Spinal cord (tissue), 10 donors: ENCODE measurements at places on chromosomes 5 and 9. TPM values are rescaled to one million over a fixed set of nuclear protein-coding genes. Genes with fewer than 3 reads are reported as not detected.

SH3PXD2B gene
- 25.6 TPM for total RNA-seq

DNA sequence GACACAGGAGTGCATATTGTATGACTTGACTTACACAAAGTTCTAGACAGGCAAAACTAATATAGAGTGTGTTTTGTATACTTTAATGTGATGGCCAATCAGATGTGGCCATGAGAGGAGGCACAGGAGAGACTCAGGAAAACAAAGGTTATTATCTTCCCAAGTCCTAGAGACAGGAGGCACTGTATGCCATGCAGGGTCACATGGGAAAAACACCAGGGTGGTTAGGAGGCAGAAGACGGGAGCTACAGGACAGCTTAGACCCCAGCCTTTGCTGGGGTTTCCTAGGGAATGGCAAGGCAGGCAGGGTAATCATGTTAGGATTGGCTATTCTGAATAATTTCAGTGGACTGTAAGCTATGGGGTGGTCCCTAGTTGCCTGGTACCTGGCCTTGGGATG lies 16.2 kb downstream of the TRPM3 start:
- no peak for DNase-seq

DNA sequence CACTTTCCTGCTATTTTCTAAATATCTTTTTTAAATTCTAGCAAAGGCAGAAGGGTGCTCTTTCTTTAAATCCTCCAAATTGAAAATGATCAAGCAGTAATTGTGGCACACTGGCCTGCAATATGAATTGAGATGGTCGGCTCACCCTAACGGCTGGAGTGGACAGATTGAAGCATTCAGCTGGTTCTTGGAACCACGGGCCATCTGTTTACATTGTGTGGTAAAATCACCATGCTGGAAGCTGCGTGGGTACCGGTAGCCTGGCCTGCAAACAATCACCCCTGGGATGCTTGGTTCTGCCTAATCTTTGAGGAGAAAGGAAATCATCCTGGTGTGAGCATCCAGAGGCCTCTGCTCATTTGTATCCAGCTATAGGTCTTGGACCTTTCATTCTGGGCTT lies 289.3 kb downstream of the ZNF608 start:
- no peak for DNase-seq

- no peak for DNase-seq
These were observed 745 bp downstream of the GADD45G start for GRCh38 chr9:89605465-89606048.

DNA sequence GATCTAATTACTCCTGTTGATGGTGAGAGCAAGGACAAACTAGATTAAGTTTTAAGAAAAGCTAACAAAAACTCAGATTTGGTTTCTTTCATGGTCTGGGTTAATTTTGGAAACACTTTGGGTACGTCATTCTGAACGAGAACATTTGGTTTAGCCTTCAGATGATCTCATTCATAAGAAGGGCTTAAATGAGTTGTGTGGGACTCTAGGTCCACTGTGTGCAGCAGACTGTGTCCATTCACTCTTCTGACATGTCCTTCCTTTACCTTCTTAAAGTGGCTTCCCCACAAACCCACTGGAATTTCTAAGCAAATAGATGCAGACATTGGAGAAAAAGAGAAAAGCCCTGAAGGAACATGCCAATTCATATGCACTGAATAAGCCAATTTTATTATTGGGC lies 96.8 kb downstream of the FBXO4 start:
- DNase-seq: no peak

DNAJC21 gene
- 32.0 TPM for total RNA-seq

DNA sequence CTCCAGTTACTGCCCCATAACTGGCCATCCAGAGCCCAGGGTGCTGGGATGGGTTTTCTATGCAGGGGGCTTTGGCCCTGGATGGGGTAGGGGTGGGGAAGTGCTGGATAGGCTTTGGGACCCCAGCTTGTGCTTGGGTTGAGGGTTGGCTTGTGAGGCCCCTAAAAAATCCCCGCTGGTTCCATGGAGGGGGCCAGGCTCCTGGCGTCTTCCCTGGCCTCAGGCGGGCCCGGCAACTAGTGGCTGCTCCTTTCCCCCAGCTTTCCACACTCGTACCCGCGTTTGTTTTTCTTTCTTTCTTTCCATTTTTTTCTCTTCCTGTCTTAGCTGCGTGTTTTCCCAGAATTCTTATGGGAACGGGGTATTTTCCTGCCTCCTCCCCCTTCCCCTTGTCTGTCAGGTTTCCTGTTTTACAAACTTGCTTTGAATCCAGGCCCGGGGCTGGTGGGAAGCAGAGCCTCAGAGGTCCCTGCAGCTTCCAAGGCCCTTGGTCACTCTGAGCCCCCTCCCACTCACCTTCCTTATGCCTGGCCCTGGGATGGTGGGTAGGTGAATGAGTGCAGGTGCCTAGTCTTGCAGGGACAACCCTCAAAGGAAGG lies 40.2 kb downstream of the RGS3 start:
- DNase-seq: no peak

GRCh38 chr5:149770236-149770635 lies 40.1 kb downstream of the PPARGC1B start:
- no peak for DNase-seq

PCDH1 gene
- 48.6 TPM for total RNA-seq

OCLN gene
- 40.6 TPM for total RNA-seq

SIGMAR1 gene
- 45.5 TPM for total RNA-seq

DNA sequence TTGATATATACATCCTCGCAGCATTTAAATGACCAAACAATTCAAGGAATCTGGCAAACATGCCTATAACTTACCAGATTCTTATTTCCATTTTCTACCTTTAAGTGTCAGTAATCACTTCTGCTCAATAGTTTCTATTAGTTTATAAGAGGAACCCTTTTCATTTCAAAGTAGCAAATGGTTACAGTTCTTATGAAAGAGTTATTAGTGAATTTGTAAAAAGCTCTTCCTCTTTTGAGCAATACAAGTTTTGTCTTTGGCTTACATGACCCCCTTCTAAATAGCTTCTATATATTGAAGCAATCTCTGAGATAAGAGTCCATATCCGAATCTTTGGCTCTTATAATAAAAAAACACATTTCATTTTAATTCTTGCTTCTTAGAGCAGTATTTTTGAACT lies 42.0 kb downstream of the ELL2 start:
- DNase-seq: no peak

GRCh38 chr5:68950125-68950524 lies 143.7 kb upstream of the SLC30A5 start:
- peak; percentile 73 for DNase-seq

GCNT4 gene
- 2.9 TPM for total RNA-seq

UHRF2 gene
- 104 TPM for total RNA-seq

PCDHGA5 gene
- 8.8 TPM for total RNA-seq

LCN12 gene
- 0.20 TPM for total RNA-seq

GRCh38 chr9:69174616-69175463 lies 763 bp downstream of the TJP2 start:
- DNase-seq: no peak

LCN9 gene
- not detected for total RNA-seq

DNA sequence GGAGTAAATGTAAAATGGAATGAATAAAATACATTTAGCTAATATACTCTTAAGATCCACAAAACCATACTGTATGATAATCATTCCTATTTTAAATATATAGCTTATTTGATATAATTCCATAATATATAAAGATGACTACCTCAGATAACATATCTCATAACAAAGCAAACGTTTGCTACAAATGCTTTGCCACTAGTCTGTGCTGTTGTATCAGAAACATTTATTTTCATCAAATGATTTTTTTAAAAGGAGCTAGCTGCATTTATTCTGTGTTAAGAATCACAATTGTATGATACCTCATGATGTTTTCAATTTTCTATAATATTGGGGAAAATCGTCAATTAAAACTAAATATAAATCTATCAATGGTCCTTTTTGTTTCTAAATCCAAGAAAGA lies 567.2 kb downstream of the PTPRD start:
- peak; percentile 91 for DNase-seq

DNA sequence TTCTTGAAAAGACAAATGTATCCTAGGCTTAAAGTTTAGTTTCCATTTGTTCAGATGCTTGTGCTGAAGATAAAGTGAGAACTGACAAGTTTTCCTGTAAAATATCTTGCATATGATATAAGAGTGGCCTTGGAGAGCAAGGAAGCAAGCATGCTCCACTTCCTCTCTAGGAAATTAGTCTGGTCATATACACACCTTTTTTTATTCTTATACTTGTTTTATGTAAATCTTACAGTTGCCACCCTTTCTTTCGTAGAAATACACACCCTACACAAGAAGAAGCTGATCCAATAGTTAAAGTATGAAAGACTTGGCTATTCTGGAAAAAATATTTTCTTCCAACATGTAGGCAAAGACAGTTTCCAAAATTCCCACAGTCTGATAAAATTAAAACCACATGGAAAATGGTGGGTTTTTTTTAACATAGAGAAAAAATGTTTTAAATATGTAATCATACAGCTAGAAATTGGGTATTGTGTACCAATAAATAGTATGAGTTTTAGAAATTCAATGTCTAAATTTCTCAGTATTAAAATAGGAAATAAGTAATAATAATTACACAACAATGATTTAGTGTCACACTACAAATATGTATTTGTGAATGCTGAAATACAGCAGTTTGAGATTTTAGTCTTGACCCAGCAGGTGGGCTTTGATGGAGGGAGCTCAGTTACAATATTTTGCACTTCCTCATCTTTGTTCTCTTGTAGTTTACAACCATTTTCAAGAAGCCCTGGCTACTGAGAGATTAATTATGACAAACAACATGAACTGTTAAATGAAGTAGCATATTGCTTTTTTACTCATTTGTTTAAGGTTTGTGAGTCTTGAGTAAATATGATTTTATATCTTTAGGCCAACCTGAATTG lies 185.7 kb upstream of the GNA14 start:
- no peak for DNase-seq

PCDHGA6 gene
- 8.5 TPM for total RNA-seq

PCDHGA4 gene
- total RNA-seq: 7.5 TPM

DNA sequence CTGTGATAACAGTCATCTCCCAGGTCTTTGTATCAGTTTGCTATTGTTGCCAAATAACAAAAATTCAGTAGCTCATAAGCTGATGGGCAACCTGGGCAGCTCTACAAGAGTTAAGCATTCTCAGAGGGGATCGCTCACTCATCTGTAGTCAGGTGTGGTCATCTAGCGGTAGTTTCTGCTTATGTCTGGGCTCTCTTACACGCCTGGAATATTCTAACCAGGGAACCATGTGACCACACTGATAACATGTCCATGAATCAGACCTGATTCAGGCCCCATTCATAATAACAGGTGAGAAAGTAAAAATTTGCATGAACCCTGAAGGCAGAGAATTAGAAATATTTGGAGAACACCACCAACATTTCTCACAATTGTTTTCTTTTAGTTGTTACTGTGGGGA lies 576.1 kb downstream of the SLCO4C1 start:
- no peak for DNase-seq

DNA sequence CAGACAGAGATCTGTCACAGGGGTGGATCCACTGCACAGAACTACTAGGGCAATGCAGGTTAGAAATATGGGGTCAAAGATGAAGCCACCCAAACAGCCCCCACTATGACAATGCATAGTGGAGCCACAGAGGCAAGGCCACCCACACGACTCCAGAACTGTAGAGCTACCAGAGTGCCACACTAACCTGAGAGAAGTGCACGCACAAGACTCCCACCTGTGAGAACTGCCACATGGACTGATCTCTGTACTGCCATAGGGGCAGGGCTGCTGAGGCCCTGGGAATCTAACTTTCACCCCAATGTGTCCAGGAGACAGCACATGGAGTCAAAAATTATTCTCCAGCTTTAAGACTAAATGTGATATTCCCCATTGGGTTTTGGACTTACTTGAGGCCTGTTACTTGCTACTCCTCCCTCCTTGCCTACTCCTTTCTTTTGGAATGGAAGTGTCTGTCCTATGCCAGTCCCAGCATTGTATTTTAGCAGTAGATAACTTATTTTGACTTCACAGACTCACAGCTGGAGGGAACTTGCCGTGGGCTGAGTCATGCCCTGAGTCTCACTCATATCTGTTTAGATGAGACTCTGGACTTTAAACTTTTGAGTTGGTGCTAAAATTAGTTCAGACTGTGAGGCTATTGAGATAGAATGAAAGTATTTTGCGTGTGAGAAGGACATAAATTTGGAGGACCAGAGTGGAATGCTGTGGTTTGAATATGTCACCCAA lies 853.3 kb downstream of the MAT2B start:
- no peak for DNase-seq

SPINK13 gene
- total RNA-seq: not detected

DNA sequence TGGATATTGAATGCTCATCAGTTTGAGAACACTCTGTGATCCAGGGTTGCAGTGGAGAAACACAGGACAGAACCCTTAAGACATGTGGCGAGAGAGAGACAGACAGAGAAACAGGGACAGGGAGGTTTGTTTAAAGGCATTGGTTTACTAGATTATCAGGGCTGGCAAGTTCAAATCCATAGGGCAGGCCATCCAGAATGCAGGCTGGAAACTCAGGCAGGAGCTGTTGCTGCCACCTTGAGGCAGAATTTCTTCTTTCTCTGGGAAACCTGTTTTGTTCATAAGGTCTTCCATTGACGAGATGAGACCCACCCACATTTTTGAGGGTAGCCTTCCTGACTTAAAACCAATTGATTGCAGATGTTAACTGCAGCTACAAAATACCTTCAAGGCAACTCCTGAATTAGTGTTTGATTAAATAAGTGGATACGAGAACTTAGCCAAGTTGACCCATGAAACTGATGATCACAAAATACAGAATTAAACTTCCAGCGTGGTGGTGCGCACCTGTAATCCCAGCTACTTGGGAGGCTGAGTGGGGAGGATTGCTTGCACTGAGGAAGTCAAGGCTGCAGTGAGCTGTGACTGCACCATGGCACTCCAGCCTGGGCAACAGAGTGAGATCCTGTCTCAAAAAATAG lies 55.9 kb downstream of the NSUN2 start:
- no peak for DNase-seq
